ENCODE measurements at places on chromosomes 1 and 21.

DNA sequence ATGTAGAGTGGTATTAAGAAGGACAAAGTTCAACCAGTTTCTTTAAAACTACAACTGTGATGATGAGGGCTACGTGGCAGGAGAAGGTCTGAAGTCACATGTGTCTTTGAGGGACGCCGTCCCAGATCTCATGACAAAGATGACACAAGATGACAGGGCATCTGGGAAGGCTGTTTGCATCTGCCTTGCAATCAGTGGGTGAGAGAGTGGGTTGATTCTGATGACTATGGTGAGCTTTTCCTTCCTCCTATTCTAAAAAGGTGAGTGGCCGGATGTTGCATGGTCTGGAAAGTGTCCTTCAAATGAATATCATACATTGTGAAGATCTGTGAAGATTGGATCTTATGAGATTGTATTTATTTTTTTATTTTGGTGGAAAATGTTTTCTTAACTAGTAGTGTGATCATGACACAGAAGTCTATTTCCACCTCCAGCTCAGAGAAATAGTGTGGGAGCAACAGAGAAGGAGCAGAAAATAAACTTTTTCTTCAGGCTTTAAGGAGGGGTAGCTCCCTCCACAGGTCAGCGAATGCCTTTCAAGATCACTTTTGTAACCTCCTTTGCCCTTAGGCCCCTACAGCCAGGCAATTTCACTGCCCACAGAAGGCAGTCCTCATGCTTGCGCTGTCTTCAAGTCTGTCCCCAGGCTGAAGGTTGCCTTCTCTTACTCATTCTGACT, 76.0 kb upstream of the ATF3 start:
- no peak for DNase-seq

DNA sequence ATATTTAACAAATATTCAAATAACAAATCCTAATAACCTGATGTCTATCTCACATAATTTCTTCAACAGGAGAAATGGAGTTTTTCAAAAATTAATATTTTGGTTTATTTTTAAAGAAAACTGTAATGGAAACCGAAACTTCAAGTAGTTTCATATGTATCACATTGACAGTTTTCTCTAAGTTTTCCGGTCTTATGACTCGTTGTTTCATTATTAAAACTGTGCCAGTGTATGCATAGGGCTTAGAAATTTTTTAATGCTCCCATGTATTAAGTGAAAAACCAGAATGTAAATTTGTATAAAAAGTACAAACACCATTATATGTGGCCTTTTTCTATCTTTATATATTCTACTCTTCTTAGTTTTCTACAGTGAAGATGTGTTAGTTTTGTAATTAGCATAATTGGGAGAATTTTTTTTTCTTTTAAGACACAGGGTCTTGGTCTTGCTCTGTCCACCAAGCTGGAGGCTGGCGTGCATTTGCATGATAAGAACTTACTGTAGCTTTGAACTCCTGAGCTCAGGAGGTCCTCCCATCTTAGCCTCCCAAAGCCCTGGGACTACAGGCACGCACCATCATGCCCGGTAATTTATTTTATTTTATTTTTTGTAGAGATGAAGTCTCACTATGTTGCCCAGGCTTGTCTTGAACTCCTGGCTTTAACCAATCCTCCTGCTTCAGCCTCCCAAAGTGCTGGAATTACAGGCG, 43.9 kb upstream of the SAMSN1 start:
- no peak for DNase-seq

- DNase-seq: no peak
Observed at GRCh38 chr21:16837321-16837720, 675.5 kb upstream of the CXADR start.

DNA sequence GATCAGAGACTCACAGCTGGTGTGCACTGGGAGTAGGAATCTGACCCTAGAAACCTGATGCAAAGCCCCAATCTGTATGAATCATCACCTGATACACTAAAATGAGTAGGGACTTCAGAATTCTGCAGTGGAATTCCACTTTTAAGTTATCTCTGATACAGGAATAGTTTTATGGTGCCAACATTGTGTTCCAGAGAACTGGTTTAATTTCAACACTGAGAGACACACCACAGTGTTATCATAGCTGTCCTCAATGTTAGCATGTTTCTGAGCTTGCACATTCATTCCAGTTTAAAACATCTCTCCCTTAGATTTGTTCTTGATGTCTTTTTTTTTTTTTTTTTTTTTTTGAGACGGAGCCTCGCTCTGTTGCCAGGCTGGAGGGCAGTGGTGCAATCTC, 7.1 kb downstream of the UTS2 start:
- DNase-seq: no peak

DNA sequence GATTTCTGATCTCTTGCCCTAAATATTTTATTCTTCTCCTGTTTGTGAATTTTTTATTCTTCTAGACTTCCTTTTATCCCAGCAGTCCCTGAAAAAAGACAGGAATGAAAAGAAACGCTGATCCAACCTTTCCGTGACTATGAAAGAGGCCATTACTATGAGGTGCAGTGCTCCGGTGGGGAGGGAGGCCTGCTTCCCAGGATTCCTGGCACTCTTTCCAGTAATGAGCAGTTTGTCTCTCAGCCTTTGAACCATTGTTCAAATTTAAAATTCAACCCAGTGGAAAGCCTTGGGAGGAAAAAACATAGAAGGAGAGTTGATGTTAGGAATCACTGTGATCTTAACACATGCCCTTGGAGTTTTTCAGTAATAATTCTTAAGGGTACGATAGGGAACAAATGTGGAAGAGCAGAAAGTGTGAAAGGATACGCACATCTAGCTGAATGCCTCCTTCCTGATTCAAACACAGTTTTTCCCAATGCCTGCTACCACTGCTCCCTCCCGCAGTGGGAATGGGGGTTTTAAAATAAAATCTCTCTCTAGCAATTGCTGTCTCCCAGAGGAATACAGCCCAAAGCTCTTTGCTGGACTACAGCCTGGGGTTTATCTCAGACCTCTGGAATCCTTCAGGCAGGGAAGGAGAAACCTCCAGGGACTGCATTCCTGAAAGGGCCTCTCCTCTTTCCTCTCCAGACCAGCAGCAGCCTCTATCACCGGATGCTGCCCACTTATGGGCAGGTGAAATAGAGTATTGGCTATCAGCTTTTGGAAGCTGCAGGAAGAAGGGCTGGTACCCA, 6.1 kb downstream of the IER5 start:
- no peak for DNase-seq

- peak; percentile 35 for DNase-seq
Observed at GRCh38 chr1:67766141-67766978, 66.9 kb downstream of the GNG12 start.

GRCh38 chr1:235074523-235075047, 54.1 kb downstream of the TOMM20 start:
- peak; percentile 53 for DNase-seq

GRCh38 chr1:97094247-97094972, 372.8 kb downstream of the PTBP2 start:
- no peak for DNase-seq

GRCh38 chr21:20721151-20721550, 277.1 kb upstream of the NCAM2 start:
- no peak for DNase-seq

GRCh38 chr1:113984710-113985109, 5.4 kb downstream of the OLFML3 start:
- peak; percentile 25 for DNase-seq
